ENCODE measurements at places on chromosomes 12 and 14.

DNA sequence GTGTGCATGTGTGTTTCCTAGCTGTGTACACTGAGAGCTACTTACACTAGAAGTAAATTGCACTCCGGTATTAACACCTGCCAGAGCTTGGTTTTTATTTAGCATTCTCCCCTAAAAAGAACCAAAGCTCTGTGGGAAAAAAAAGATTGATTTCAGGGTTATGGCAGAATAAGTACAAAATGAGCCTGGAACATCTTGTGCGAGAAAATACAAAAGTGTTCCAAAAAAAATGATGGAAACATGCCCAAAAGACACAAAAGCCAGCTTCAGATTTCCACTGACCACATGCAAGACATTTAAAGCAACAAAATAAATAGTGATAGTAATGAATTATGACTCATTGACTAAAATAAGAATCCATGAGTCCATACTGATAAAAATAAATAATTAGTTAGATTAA lies 188.3 kb downstream of the GXYLT1 start:
- no peak for DNase-seq

DNA sequence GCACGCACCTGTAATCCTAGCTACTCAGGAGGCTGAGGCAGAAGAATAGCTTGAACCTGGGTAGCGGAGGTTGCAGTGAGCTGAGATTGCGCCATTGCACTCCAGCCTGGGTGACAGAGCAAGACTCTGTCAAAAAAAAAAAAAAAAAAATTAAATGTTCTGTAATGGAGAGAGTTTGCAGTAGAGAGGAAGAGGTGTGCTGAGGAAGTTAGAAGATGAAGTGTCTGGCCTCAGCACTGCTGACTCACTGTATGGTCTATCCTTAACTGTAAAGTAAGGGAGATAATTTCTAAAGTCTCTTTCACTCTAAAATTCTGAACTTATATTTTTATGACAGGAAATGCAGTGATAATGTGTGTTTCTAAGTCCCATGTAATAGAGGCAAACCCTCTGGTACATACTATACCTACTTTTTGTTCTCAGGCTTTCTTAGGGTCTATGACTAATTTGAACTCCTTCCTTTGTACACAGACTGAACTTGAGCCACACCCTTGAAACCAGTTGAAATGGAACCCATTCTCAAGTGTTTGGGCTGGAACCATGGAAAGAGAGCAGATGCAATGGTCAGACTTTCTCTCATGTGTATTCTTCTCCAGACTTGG lies 278.1 kb upstream of the FAR2 start:
- DNase-seq: no peak

DNA sequence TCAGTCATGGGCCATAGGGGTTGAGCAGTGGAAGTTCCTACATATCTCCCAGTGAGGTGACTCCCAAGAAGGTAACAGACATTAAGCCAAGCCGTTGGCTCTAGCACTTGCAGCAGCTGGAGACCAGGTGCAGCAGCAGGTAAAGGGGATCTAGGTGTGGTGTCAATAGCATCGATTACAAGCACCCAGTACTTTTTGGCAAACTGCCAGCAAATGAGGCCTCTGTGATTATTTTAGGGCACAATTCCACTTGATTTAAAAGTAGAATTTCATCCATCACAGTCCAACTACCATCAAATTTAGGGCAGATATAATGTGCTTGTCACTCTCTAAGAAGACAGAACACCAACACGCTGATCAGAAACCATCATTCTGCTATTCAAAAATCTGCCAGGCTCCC lies 224.1 kb upstream of the EGLN3 start:
- no peak for DNase-seq

GRCh38 chr12:101927036-101927435 lies 49.7 kb downstream of the DRAM1 start:
- DNase-seq: no peak

DNA sequence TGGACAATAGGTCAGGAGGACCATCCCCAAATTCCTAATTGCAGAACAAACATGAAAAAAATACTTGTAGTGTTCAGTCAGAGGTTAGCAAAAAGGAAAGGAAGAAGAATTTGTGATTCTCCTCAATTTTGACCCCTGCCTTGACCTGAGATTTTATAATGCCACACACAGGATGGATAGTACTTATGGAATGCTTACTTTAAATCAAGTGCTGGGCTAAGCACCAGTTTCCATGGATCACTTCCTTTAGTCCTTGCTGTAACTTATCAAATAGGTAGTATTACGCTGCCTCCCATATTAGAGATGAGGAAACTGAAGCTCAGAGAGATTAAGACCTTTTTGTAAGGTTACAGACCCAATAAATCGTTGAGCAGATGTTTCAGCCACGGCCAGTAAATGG lies 81.2 kb upstream of the OVCH1 start:
- DNase-seq: no peak

GRCh38 chr12:56190695-56191155 lies 1.4 kb upstream of the SMARCC2 start:
- DNase-seq: peak; percentile 16

DNA sequence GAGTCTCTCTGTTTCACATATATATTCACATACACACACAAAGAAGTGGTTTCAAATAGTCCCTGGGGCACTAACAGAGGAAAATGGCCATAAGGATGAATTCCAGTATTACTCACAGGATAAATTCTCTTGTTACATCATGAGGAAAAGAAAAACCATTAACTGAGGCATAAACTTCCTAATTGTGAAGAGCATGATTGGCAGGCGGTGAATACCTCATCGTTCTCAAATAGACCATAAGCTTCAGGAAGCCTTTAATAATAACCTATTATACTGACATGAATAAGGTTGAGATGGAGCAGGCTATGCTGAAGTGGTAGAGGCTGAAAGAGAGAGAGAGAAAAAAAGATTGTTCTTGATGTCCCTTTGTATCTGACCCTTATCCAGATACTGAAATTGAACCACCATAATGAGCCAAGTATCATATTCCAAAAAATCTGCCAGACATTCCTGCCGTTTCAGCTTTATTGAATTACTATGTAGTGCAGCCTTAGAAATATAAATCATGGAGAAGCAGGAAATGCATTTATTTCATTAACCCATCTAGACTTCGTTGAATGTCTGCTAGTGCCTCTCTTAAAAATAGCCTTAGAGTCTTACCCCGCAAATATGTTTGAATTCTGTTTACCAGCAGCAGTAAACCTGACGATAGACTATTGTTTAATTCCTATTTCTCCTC lies 86.8 kb downstream of the NUAK1 start:
- DNase-seq: no peak

GRCh38 chr12:28569698-28570411 lies 379.6 kb downstream of the CCDC91 start:
- peak; percentile 25 for DNase-seq

GRCh38 chr12:1811948-1812291 lies 8.4 kb upstream of the LRTM2 start:
- no peak for DNase-seq

- DNase-seq: no peak
Observed at GRCh38 chr12:122866379-122866778, 29.5 kb downstream of the VPS37B start.
